ENCODE measurements at places on chromosomes 2 and 18. TPM values are rescaled to one million over a fixed set of nuclear protein-coding genes. Genes with fewer than 3 reads are reported as not detected.

CTAGE1 gene
- total RNA-seq, result 1.3 TPM

RAB27B gene
- 7.0 TPM for total RNA-seq

CRYGC gene
- not detected for total RNA-seq

LOXHD1 gene
- total RNA-seq, result not detected

CD207 gene
- not detected for total RNA-seq

GPR45 gene
- not detected for total RNA-seq

OTX1 gene
- 0.88 TPM for total RNA-seq

SKOR2 gene
- total RNA-seq, result not detected

ST8SIA5 gene
- 11.8 TPM for total RNA-seq

LOXL3 gene
- total RNA-seq, result 93.6 TPM

MAP2 gene
- 4.9 TPM for total RNA-seq

DNA sequence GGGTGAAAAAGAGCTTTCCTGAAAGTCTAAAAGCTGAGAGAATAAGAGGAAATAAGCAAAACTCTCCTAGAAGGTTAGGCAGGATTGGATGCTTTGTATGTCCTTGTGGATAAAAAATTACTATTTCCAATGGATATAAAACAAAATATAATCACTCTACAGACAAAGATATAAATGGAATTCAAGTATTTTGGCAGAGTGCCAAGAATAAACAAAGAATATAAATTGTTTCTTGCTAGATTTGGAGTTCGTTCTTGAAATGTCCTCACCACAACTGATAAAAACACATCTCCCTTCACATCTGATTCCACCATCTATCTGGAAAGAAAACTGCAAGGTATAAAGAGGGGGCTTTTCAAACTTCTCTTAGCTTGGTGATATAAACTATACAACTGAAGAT lies 13.3 kb downstream of the SULT1C3 start:
- no peak for DNase-seq

DNA sequence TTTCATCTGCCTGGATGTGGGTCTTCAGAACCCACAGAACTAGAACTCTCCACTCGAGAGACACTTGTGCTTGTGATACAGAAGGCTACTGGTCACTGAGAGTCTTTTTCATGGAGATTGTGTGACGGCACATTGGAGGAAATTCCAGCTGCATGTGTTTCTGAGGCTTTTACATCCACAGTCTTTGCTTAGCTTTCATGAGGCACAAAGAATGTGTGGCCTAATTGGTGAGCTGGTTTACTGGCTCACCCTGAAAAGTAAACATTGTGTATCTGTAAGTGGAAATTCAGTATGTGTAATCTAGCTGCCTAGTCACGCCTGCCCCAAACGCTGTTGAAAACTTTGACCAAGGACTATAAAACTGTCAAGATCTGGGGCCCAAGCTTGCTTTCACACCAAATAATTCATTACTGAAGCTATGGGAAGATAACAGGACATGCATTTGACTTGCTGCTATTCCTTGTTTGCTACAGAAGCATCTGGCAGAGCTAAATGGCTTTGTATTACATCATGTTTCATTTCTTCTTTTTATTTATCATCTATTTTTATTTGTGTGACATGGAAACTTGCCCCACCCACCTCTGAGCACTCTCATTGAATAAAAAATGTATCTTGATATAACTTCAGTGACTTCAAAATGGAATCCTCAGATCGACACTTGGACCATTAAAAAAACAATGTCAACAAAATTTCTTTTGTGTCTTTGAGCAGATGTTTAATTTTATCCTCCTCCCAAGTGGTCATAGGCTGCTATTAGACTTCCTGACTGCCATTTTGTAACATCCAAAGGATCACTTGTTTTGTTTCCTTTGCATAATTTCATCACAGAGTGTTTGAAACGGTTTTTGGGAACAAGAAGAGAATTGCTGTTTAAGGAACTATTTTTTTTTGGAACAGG lies 80.2 kb downstream of the EFEMP1 start:
- peak; percentile 41 for DNase-seq

DNA sequence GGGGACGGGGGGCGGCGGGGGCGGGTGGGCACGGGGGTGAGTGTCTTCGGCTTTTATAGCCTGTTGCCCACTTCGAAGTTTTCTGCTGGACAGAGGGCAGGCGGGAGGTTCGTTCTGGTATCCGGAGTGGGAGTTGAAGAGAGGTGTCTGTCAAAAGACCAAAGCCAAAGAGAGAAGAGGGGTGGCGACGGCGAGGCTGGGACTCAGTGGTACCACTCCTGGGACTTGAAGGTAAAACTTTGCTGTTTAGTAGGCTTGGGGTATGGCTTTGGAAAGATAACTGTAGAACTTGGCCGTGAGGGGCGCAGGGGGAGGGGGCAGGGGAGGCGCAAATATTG lies 215.8 kb upstream of the DTNA start:
- no peak for DNase-seq

GRCh38 chr18:41323044-41323443 lies 632.0 kb upstream of the PIK3C3 start:
- DNase-seq, result no peak

DNA sequence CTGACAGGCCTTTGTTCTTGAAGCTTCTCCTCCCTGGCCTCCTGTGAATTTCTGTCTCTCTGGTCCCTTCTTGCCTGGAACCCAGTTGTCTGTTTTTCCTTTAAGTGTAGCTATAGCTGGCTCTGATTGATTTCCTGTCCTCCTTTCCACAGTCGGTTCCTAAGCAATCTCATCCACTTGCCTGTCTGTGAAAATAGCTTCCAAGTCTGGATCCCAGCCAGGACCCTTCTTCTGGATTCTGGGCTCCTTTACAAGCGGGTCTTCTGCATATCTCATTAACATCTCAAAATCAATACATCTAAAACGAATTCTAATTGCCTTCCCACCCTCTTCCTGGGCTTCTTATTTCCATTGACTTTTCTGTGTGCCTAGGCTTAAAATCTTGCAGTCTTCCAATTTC lies 124.9 kb downstream of the DAW1 start:
- DNase-seq, result no peak

- DNase-seq, result peak; percentile 48
These were observed at the start of gene ASIC4 for GRCh38 chr2:219514196-219514761. TSS of gene ASIC4 (plus strand) at chr2:219514482. CDS start at chr2:219514725, 243 bp downstream.

- no peak for DNase-seq
These were observed 434.9 kb upstream of the MYT1L start for GRCh38 chr2:2765839-2766495.

DNA sequence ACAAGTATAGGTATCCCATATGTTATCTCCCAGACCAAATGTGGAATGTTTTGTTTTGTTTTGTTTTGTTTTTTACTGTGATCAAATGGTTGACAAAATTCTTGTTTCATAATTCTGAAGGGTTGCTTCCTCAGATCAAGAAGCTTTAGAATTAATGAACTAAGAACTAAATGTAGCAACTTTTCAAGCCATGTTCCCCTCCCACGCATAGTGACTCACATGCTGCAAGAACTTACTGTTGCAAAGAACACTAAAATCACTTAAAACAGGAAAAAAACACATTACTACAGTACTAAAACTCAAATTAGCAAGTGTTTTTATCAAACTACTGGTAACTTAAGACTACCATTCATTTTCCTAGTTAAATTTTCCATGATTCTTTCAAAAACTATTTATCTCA lies 30.6 kb downstream of the HNRNPLL start:
- DNase-seq, result peak; percentile 65

DNA sequence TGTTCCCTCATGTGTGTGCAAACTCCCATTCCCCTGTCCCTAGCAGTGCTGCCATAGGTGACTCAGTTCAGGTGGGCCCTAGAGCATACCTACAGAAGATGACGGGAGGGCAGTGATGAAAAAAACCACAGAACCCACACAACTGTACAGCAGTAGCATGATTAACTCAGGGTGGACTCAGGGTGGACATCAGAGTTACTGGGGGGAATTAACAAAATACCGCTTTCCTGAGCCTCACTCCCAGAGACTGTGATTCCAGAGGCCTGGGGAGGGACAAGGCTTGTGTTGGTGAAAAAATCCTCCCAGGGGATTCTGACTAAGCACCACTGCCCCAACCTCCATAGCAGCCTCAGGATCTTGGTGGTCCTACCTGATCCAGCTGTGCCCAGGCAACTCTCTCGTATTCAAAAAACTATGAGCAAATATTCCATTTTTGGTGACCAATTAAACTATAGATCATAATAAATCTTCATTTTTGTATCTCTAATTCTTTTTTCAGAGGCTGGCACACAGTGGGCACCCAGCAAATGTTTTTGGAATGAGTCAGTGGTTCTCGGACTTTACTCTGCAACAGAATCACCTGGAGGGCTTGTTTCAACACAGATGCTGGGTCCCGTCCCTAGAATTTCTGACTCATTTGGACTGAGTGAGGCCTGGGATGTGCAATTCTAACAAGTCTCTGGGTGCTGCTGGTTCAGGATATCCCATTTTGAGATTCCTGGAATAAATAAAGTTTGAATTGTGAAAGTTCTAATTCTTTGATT lies 84.1 kb upstream of the NABP1 start:
- peak; percentile 93 for DNase-seq

GRCh38 chr18:59149416-59149815 lies 9.7 kb downstream of the SEC11C start:
- DNase-seq, result no peak

GRCh38 chr2:70994009-70994698 lies 519 bp downstream of the TEX261 start:
- DNase-seq, result peak; percentile 24

DNA sequence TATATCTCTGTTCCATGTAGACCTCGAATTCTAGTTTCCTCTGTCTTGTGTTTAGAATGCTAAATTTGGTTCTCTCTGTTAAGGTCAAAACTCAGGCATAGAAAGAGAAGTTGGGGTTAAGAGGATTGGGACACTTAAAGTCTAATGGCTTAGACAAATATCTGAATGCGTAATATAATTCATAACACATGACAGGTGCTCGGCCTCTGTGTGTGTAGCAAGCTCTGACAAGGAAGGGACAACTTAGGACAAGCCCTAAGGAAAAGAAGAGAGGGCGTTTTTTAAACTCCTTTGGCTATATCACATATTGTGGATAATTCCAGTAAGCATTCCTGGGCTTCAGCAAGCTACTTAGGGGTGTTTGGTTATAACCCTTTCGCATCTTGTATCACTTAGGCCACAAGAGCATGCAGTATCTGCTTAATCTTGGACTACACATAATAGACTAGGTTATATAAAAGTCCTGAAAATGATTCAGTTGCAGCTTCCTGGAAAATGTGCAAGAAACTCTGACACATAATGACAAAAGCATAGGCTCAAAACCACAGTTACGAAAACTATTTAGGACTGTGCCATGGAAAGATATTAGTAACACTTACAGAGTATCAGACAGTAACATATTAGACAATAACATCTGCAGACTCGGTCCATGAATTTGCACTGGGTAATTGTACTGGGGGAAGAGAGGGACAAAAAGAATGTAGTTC lies 16.1 kb upstream of the CREB1 start:
- DNase-seq, result peak; percentile 94

- DNase-seq, result no peak
These were observed 69.1 kb downstream of the MCFD2 start for GRCh38 chr2:46846536-46846935.

GRCh38 chr2:48448274-48449061 lies 81.5 kb upstream of the STON1 start:
- DNase-seq, result peak; percentile 94

DNA sequence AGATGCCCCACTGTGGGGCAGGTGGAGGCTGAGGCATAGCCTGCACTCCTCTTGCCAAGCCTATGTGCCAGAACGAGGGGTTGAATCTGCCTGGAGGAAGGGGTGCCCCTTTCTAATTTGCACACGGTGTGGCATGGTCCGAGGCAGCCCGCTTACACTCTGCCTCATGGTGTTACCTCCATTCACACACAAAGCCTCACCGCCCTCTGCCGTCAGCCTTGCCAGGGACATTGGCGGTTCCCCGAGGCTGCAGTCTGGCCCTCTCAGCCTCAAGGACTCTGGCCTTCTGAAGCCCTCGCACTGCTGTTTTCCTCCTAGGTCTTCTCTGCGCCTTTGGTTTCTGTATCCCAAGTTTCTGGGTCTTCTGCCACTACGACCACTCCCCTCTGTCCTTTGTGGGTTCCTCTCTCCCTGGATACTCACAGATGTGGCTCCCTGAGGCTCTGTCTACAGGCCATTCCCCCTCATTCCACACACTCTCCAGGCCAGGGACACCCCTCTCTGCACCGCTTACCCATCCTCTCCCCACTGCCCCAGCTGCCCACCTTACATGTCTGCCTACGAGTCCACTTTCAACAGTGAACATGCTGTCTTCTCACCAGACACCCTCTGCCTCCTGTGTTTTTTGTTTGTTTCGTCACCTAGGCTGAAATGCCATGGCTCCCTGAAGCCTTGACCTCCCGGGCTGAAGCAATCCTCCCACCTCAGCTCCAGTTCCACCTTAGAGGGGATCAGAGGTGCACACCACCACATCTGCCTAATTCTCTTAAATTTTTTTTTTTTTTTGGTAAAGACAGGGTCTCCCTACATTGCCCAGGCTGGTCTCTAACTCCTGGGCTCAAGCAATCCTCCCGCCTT lies 7.9 kb upstream of the ASPRV1 start:
- DNase-seq, result no peak

DNA sequence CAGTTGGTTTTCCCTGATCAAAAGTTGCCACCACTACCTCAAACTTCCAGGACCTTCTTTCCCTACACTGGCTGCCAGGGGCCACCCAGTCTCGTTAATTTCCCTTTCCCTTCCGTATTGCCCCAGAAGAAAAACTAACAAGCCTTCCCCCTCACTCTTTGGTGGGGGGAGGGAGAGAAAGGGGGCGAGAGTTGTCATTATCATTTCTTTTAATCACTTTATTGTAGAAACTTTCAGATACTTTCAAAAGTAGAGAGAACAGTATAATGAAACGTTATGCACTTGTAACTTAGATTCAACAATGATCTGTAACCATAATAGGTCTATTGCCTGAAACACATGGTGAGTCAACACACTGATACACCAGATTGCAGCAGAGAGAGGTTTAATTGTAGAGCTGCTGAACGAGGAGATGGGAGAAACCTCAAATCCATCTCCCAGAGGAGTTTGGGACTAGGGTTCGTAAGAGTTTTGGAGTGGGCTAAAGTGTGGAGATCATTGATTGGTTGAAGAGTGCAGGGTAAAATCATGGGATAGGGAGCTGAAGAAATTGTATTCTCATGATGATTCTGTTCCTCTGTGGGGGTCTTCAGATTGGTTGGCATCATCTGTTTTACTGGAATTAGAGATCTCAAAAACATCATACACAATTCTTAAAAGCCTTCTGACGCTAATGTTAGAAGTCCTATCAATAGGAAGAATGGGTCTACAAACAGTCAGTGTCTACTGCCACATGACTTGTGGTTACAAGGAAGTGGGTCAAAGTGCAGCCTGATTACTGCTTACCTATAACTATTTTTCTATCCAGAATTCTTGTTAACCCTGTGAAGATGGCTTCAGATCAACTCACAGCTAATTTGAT lies 2.6 kb upstream of the RNF149 start:
- no peak for DNase-seq

DNA sequence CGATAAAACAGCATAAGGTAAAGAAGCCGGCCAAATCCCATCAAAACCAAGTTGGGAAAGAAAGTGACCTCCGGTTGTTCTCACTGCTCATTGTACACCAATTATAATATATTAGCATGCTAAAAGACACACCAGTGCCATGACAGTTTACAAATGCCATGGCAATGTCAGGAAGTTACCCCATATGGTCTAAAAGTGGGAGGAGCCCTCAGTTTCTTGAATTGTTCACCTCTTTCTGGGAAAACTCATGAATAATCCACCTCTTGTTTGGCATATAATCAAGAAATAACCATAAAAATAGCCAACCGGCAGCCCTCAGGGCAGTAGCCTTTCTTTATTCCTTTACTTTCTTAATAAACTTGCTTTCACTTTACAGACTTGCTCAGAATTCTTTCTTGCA lies 544.9 kb upstream of the SETBP1 start:
- no peak for DNase-seq

Data from RPMI7951 (cell line).